Activated CD8-positive, alpha-beta T cell treated with anti-CD3 and anti-CD28 coated beads for 36 hours (primary cell): ENCODE measurements at places on chromosomes 16 and 17.

DNA sequence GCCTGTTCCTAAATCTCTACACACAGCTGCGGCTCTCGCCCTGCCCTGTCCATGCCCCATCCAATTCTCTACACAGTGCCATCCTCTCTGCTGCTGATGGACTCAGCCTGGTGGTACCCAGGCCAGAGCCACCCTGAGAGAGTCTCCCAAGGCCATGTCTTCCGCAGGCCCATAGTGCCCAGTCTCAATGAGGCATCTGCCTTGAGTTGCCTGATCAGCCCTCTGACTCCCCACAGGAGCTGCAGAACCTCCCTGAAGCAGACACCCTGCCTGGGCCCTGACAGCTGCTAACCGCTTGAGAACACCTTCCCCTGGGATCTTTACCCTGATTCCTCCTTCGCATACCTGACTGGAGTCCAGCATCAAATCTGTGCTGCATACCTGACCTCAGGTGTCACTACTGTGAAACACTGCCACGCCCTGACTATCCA is 13.3 kb downstream of the TSPOAP1 start:
- no peak for DNase-seq

- DNase-seq = no peak
Observed at GRCh38 chr17:68491381-68492231, 20.6 kb upstream of the PRKAR1A start.

DNA sequence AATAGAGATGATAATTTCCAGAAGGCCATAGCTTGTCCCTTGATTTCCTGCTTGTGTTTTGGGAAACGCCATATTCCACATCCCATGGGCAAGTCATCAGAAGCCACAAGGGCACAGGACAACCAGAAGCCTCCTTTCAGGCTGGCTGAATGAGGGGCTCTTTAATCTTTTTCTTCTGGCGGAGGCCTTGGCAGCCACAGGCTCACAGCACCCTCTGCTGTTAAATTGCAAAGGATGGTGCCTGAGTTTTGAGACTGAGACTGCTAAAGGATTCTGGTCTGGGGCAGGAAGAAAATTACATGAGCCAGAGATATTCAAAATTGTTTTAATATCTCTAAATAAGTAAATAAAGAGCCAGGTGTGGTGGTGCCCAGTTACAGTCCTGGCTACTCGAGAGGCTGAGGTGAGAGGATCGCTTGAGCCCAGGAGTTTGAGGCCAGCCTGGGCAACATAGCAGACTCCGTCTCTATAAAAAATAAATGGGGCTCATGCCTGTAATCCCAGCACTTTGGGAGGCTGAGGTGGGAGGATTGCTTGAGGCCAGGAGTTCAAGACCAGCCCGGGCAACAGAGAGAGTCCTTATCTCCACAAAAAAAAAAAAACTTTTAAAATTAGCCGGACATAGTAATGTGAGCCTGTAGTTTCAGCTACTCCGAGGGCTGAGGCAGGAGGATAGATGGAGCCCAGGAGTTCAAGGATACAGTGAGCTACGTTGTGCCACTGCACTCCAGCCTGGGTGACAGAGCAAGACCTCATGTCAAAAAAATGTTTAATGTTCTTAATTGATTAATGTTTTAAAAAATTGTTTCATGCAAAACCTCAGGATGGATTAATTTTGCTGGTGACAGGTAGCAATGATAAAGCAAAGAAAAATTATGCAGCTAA is 26.3 kb downstream of the AARSD1 start:
- DNase-seq = peak; percentile 53

DNA sequence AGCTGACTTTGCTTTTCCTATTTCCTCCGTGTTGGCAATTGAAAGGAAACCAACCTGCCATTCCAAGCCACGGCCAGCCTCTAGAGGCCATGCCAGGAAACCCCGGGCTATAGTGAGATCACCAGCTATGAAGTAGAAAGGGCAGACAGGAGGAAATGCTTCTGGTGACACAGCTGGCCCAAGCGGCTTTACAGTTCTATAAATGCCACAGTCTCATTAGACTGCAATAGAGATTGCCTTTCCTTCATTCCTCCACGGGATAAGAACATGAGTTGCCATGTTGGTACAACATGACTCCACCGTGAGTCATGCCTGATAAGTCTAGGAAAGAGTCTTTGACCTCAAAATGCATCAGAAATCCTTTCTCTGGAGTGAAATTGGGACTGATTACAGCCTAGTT is 384.9 kb downstream of the GRIN2A start:
- DNase-seq = no peak

DNA sequence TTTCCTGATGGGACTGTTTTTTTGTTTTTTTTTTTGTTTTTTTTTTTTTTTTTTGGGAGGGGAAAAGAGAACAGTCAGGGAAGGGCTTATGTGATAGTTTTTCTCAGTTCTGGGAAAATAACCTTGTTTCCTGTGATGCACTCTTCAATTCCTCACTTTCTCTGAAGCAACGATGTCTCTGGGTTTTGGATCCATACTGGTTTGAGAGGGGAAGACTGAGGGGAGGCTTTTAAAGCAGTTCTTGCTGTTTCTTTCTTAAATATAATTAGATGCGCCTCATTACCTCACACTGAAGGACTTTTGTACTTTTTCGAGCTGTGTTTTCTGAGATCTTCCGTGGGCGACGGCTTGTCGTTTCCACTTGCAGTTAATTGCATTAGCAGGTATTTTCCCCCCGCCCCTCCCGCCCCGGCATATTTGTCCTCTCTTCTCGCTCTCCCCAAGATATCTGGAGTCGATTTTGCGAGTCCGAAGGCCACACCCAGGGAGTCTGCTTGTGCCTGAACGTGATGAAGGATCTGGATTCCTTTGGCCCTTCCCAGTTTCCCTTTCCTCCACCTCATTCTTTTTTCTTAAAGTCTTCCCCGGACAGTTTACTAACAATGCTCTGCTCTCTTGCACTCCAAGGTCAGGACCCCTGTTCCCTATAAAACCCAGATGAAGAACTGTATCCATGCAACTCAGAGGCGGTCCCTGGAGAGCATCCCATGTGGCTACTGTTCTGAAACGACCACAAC is 125.2 kb upstream of the ZFHX3 start:
- no peak for DNase-seq

DNA sequence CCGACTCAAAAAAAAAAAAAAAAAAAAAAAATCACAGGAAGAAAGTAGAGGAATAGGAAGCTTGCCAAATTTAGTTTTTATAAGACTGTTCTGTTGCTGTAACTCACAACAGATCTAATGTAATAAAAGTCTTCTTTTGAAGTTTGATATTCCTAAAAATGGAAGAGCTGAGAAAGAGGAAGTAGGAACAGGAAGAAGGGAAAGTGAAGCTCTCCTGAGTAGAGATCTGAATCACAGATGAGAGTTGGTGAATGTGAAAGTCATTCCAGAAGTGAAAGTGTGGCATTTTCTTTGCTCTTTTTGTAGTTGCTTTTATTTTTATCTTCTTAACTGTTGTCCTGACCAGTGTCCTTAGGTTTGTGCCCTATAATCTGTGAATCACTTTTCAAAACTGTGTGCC is 2.1 kb downstream of the NMT1 start:
- DNase-seq = no peak

GRCh38 chr16:79653373-79653891 is 52.9 kb upstream of the MAF start:
- DNase-seq = no peak

DNA sequence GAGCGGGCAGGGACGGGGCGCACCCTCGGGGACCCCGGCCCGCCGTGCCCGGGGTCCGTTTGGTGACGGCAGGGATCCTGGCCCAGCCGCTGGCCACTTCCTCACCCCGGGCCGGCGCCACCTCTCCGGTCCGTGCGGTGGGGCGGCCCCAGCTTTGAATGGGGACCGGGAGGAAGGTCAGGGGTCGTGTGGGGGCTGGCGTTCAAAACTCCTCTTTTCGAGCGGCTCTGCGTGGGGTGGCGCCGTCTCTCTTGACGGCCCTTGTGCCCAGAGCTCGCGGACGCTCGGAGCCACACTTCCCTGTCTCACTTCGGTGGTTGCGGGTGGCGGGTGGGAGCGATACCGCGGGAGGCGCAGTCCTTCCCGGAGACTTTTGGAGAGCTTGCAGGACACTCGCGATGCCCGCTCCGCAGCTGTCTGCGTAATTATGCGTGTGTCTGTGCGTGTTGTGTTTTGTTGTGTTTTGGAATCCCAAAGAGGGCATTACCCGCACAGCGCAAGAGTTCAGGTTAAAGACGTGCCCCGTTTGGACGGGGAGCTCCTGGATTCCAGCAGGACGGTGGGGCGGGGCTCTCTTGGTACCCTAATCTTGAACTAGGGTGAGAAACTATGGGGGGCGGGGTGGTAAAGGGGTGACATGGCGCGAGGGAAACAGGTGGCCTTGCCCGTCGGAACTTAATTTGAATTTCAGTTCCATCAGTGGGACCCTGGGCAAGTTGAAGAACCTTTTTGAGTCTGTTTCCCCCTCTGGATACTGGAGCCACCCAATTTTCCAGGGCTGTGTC is 637 bp downstream of the PLCG2 start:
- peak; percentile 19 for DNase-seq

GRCh38 chr17:64262198-64262999 is 661 bp downstream of the TEX2 start:
- DNase-seq = peak; percentile 77

DNA sequence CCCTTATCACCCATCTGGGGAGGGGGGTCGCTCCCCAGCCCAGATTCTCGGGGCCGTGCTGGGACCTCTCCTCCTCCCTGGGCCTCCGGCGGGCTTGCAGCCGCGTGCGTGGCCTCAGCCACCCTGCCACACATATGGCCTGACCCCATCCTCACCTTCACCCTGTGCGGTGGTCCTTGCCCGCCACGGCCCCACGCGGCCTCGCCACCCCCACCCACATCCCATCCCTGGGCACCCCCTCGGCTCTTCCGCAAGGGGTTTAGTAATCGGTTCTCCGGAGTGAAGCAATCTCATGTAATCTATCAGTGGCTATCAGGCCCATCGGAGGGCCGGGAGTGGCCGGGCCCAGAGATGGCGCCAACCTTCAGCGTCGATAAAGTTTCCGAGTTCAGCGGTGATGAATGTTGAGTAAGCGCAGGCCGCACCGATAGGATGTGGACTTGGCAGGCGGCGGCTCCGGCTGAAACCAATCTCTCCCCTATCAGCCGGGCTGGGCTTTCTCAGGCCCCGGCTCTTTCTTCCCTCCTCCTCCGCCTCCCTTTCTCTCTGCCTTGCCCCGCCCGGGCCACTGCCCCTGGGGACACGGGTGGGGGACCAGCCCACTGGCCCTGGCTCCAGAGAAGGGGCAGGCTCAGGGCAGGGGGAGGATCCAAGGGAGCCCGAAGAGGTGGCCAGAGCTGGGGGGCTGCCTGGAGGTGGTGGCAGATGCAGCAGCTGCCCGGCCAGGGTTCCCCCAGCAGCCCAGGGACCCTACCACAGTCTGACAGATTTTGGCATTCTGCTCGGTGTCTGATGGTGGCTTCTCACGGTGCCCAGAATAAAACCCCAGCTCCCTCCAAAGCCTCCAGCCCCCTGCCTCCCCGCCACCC is 20.8 kb downstream of the ZFPM1 start:
- no peak for DNase-seq

- DNase-seq = no peak
Observed at GRCh38 chr16:11689031-11689840, 21.0 kb downstream of the SNN start.

DNA sequence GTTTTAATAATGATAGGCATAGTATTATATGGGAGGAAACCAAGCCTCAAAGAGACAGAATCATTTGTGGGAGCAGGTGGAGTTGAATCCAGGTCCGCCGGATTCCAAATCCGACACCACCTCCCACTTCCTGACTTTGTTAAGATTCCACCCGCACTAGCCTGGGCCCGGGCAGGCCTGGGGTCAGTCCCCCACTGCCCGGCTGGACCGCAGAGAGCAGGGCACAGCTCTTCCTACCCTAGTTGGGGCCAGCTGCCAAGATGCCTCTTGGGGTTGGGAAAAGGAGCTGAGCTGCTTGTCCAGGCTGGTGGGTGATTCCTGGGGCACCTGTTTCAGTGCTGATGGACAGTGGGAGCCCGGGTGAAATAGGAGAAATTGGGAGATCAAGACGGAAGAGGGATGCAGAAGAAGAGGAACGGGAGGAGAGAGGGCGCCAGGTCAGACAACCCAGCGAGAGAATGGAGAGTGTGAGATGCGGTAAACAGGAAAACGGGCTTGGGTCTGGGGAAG is 53.9 kb downstream of the OR1D5 start:
- DNase-seq = no peak

DNA sequence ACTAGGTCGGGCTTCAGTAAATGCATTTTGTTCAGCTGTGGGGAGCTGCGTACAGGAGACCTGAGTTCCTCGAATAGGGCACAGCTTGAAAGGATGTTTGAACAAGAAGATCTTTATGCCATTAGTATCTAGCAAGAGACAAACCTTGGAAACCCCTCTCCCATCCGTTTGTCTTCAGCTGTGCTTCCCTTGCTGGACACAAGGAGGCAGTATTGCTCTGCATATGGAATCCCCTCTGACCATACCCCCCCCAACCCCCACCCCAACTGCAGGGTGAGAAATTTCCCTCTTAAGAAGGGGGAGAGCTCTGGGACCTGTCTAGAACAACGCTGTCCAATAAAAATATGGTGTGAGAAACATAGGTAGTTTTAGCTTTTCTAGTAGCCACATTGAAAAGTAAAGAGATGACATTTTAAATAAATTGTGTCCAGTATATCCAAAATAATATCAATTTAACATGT is 1.6 kb downstream of the MRM1 start:
- DNase-seq = peak; percentile 86

DNA sequence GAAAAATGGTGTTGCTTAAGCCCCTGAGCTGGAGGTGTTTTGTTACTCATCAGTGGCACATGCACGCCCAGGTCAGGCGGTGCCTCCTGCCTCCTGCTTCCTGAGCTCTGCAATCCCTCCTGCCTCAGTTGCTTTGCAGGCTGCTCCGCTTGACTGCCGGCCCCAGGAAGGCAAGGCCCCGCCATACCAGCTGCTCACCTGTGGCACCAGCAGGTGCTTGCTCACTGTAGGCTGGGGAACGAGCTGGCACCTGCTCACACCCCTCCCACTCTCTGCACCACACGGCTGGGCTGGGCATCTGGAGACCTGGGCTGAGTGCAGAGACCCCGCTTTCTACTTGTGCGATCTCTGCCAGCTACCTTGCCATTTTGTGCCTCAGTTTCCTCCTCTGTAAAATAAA is 200.2 kb downstream of the RBFOX3 start:
- DNase-seq = no peak

DNA sequence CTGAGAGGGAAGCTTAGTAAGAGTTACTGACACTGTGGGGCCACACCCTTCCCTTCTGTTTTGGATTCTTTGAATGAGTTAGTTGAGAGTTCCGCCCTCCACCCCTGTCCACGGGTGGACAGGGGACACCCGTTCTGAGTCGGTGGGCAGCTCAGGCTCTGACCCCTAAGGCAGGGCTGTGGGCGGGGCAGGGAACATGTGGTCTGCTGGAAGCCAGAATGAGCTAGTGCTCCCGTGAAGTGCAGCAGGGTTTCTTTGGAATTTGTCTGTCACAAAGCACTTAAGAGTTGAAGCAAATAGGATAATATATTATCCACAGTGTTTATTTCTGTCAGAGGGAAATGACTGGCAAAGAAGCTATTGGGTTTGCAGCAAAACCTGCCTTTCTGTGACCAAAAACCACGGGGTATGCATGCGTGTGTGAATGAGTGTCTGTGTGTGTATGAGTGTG is 90.1 kb downstream of the CLEC16A start:
- DNase-seq = no peak

DNA sequence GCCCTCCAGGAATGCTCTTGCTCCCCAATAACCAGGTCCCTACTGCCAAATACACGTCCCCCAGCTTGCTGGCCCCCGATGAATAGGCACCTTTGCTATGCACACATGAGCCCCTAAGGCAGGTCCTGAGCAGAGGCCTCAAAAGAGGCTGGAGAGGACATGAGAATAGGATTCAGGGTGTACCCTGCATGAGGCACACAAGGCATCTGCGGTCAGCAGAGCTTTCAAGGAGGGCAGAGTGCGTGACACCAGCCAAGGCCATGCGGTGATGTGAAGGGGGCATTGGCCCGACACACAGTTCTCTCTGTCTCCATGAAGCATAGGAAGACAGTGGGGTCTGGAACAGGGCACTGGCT is 6.9 kb downstream of the SEZ6L2 start:
- DNase-seq = no peak
